Erythroblast (primary cell): ENCODE measurements at places on chromosomes 11 and 22.

DNA sequence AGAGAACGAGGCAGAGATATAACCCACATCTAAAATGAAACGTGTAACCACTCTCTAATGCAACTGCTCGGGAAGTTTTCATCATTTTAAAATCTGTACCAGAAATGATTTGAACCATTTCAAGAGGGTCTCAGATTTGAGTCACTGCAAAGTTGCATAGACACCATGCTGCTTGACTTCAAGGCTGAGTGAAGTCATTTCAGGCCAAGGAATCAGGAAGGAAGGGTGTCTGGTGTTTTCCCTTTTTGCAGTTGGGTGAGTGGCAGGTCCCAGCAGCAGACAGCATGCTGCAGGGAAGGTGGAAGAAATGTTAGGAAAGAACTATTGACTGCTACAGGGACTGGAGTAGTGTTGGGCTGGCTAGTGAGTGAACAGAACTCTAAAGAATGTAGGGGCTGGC, 16.5 kb downstream of the TANGO2 start:
- DNase-seq = no peak

DNA sequence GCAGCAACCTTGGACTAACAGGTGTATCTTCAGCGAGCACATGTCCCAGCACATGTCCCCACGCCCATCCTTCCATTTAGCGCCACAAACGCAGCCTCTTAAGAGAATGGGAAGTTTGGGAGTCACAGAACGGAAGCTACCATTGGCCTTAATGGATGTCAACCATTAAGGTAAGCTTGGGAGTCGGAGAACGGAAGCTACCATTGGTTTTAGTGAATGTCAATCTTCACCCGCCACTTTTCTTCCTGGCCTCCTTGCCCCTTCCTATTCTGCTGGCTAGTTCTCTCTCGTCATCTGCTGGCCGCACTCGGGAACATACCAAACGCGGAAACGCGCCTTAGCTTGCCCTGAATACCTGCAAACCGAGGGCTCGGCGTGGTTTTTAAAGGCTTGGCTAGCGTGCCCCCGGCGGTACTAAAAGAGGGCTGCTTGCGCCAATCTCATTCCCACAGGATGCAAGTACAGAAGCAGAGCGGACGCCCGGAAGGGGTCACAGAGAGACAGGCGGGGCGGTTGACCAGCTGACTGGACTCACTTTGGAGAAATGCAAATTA, 24.3 kb downstream of the GLYATL1 start:
- no peak for DNase-seq

DNA sequence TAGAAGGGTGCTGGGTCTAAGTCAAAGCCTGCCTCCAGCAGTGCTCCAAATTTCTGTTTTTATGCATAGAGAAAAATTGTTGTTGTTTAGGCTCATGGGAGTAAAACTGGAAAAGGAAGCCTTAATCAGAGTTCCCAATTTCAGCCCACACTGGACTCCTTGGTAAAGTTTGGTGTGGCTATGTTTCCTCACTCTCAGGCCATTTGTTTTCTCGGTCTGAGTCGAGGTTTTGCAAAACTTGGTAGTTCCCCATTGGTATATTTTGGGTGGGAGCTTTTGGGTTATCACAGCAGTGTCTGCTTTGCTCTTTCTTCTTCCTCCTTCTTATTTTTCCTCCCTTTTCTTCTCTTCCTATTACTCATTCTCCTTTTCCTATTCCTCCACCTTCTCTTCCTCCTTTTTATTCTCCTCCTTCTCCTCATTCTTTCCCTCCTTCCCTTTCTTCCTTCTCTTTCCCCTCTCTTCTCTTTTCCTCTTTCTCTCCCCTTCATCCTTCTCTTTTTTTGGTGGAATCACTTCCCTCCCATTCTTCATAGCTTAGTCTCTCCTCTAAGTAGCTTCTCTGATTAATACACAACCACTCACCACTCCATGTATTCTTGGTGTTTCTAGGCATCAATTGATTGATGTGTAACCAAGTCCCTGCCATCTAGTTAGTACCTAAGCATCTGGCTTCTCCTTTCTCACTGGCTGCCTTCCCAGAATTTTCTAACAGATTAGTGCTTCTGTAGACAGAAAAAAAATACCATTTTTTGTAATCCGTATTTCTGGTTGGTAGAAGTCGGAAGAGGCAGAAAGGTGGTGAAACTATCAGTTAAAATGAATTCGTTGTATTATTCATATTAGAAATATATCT, 10.1 kb downstream of the SLC5A1 start:
- no peak for DNase-seq

GRCh38 chr22:22767876-22768602, 119.6 kb upstream of the IGLL5 start:
- DNase-seq = no peak

GRCh38 chr11:132248580-132248979, 878.2 kb downstream of the NTM start:
- DNase-seq = no peak

DNA sequence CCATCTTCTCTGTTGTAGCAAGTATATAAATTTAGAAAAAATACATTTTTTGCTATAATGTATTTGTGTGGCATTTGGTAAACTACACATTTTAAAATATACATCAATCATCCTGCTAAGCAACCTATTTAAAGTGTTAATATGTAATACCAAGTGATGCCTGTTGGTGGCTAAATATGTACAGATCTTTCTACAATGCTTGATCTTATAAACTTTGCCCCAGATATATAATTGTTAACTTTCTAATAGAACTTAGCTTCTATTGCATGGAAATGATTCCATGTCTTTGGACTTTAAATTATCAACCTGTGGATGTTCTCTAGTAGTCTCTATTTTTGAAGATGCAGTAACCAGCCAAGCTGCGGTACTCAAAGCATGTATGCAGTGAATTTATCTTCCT, 1260.4 kb upstream of the RAG2 start:
- no peak for DNase-seq

DNA sequence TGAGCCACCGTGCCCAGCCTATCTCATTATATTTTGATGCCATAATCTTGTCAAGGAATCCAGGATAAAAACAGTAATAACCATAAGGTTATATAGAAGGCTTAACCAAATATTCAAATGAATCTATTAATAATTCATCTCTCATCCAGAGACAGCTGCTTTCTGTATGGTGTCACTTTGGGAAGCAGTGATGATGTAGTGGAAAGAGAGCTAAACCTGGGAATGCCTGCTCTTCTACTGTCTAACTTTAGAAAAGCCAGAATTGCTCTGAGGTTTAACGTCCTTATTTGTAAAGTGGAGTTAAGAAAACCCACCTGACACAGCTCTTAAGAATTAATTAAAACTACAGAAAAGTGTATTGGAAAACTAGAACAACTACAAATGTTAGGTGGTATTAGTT, 29.3 kb upstream of the OR10D3 start:
- DNase-seq = no peak

GRCh38 chr22:32684822-32685187, 116.7 kb upstream of the TIMP3 start:
- DNase-seq = peak; percentile 50

GRCh38 chr11:115654792-115655191, 150.6 kb upstream of the CADM1 start:
- no peak for DNase-seq

DNA sequence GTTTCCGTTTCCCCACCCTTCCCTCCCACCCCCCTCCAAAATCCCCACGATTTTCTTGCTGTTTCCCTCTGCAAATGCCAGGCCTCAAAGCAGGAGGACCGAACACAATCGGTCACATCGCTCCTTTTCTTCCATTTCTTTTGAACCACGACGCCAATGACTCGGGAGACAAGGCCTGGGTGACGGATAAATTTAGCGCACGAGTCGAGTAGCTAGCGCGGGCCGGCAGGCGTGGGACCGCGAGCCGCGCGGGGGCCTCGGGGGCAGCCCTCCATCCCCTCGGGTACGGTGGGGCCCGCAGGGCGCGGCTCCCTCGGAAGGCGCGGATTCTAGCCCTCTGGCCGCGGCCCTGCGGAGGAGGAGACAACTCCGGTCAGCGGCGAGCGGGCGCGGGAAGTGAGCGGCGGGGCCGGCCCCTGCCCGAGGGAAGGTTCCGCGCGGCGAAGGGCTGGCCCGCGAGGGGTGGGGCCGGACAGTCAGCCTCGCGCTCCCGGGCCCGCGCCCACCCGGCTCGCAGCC, 414 bp downstream of the JOSD1 start:
- no peak for DNase-seq

DNA sequence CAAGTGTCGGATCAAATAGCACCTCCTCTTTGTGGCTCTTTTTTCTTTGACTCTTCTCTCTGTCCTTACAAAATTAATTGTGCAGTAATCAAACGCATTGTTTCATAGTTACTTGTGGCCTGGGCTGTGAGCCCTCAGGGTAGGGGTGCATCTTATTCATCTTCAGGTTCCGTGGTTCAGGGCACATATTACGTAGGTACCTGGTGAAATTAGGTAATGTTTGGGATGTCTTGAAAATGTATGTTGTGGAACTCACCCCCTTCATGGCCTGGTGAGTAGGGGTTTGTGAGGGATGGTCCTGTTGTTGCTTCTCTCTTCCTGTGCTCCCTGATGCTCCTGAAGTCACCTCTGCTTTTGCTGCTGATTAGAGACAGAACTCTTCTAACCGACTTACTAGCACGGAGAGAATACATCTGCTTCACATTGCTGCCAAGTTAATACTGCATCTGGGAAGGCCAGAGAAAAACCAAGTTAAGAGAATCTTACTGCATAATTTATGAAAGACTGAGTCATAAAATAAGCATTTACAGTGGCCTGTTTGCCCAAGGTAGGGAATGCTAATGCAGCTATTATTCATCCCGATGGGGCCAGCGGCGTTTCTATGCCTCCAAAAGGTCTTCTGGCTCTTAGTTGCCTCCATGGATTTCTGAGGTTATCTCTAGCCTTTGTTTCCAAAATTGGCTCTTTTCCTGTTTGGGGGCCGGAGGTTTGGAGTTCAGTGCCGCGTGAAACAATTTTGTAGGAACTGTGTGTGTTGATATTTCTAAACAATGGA, 66.9 kb downstream of the TBC1D22A start:
- DNase-seq = no peak

DNA sequence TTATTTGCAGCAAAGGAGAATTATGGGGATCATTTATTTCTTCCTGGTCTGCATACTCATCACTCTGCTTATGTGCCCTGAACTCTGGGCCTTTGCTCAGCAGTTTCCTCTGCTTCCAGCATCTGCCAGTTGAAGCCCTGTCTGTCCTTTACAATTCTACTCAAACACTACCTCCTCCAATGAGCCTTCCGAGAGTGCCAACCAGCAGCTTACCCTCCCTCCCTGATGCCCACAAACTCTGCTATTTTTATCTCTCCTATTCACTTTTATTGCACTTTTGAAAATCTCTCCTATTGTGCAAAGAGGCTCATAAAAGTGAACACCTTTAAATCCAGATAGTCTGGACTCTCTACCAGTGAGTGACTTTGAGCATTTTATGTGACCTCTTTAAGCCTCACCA, 3.6 kb upstream of the ME3 start:
- DNase-seq = no peak

DNA sequence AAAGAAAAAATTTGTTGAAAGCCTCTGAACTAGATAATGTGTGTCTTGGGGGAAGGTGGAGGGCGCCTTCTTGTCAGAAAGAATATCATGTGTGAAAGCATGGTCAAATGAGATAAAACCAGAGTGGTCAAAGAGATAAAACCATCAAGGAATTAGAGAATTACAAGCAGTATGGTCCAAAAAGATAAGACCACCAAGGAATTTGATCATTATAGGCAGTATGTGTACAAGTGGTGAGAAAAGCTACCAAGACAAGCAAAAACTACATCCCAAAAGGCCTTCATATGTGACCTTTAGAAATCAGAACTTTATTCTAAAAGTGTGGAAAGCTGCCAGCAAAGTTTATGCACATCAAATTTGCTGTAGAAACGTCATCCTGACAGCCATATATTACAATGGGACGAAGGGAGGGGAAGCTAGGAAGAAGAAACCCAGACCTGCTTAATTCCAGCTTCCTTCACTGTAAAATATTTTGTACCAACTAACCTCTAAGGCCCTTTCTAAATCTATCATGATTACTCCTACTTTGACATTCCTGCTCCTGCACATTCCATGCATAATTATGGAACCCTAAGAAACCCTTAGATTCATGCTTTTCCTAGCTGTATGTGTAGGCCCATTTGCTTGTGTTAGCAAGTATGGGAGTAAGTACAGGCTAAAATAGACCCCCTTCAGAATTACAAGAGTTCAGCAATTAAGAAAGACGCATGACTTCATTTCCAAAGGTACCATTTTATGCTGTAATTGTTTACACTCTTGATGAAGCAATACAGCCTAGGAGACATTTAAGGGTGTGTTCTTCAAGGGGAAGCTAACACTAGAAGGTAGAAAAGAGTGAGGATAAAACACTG, 51.6 kb downstream of the LGR4 start:
- DNase-seq = peak; percentile 96

DNA sequence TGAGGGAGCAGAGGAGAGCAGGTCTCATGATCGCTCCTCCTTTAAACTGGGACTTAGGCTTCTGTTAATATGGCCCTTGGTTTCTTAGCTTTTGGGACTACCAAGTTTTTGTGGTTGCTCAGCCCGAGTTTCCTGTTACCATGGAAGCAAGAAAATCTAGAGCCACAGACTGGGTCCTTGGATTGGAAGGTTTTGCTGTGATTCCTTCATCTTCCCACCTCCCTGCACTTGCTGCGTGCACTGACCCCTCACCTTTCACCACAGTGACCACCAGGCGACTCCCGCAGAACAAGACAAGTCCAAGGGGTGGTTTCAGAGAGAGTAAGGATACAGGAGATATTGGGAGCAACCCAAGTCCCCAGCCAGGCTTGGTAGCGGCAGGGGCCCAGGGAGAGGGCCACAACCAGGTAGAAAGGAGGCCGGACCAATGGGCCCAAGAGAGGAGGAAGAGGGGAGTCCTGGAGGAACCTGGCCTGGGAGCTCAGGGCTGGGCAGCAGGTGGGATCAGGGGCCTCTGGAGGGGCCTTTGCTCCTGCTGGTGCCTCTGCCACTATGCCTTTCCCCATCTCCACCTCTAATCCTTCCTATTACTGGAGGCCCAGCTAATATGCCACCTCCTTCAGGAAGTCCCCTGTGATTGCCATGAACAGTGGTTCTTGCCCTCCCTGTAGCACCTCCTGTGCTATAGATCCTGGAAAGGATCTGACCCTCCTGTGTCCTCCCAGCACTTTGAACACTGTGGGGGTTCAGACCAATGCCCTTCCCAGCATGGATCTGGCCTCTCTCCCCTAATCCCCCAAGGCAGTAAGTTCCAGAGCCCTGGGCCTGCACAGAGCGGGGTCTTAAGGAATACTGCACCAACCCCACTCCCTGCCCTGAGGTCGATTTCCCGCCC, 21.2 kb downstream of the CSF2RB start:
- no peak for DNase-seq

GRCh38 chr22:45684752-45685574, 13.3 kb downstream of the ATXN10 start:
- DNase-seq = no peak
